ENCODE measurements at places on chromosomes 1 and 21. TPM values are rescaled to one million over a fixed set of nuclear protein-coding genes. Genes with fewer than 3 reads are reported as not detected.

DNA sequence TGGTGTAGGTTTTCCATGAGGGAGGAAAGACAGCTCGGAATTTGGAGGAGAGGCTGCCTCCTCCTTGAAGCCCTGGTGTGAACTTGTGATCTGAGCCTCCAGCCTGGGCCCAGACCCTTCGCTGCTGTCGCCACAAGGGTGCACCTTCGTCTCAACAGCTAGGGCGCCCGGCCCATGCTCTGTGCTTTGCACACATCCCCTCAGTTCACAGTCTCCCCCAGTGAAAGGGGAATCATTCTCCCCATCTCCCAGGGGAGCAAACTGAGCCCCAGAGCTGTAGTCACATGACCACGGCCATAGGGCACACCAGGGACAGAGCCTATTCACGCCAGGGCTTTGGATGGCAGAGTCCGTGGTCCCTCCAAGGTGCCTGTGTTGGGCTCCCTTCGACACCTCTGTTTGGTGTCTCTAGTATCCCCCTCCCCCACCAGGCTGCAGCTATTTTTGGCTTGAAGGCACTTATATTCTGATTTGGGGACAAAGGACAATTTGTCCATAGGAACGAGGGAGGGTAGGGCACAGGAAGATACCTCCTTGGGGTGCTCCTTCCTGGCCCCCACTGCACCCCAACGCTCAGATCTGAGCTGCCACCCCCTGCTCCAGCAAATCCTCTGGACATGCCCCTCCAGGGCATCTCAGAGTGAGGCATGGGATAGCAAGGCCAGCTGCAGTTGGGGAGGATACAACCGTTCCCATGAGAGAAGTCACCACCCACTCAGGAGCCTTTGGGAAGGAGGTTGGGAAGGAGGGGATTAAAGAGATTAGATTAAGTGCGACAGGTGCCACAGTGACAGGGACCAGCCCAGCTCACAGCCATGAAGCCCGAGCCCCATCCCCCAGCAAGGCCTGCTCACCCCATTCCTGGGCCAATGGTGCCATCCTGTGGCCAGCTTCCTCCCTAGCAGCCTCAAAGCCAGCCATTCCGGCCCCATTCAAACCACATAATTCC, 15.7 kb downstream of the MATN1 start:
- peak overlapping the region; percentile 20 for H3K4me3 ChIP-seq
- no peak overlapping the region for H3K27ac ChIP-seq
- no peaks in the 10 kb centered on the region for H3K36me3 ChIP-seq
- no peaks in the 10 kb centered on the region for H3K27me3 ChIP-seq
- peak; percentile 93 for DNase-seq
- H3K4me1 ChIP-seq = peaks cover 25% of the 10 kb centered on the region

DNA sequence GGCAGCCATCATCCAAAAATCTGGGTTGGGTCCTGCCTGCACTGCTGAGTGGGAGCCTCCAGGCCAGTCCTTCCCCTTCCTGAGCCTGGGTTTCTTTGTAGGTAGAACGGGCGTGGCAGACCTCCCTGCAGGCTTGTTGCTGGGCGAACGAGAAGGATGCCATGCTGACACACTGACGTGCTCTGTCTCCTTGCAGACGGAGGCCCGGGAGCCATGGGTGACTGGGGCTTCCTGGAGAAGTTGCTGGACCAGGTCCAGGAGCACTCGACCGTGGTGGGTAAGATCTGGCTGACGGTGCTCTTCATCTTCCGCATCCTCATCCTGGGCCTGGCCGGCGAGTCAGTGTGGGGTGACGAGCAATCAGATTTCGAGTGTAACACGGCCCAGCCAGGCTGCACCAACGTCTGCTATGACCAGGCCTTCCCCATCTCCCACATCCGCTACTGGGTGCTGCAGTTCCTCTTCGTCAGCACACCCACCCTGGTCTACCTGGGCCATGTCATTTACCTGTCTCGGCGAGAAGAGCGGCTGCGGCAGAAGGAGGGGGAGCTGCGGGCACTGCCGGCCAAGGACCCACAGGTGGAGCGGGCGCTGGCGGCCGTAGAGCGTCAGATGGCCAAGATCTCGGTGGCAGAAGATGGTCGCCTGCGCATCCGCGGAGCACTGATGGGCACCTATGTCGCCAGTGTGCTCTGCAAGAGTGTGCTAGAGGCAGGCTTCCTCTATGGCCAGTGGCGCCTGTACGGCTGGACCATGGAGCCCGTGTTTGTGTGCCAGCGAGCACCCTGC, 1.4 kb downstream of the GJA4 start:
- DNase-seq = peak; percentile 39
- H3K27me3 ChIP-seq = no peaks in the 10 kb centered on the region

DNA sequence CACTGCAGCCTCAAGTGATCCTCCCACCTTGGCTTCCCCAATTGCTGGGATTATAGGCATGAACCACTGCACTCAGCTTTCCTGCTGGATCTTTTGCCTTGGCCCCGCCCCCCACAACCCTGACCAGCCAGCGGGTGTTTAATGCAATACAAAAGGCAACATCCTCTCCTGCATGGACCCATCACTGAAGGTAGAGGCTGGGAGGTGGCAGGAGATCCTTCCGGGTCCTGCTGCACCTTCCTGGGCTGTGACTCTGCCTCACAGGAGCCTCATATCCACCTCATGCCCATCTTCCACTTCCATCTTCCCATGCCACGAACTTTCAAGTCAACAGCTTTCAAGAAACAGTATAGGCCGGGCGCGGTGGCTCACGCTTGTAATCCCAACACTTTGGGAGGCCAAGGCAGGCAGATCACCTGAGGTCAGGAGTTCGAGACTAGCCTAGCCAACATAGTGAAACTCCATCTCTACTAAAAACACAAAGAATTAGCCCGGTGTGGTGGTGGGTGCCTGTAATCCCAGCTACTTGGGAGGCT, 11.7 kb upstream of the WNT9A start:
- H3K27me3 ChIP-seq = no peaks in the 10 kb centered on the region
- H3K36me3 ChIP-seq = no peaks in the 10 kb centered on the region
- DNase-seq = no peak
- H3K4me1 ChIP-seq = no peaks in the 10 kb centered on the region
- H3K27ac ChIP-seq = no peak overlapping the region

GRCh38 chr1:992362-992761, 7.5 kb downstream of the HES4 start:
- no peak overlapping the region for H3K27ac ChIP-seq
- no peak overlapping the region for H3K4me3 ChIP-seq
- H3K36me3 ChIP-seq = no peaks in the 10 kb centered on the region
- H3K27me3 ChIP-seq = no peaks in the 10 kb centered on the region

ZMYM1 gene
- total RNA-seq = 40.8 TPM

DNA sequence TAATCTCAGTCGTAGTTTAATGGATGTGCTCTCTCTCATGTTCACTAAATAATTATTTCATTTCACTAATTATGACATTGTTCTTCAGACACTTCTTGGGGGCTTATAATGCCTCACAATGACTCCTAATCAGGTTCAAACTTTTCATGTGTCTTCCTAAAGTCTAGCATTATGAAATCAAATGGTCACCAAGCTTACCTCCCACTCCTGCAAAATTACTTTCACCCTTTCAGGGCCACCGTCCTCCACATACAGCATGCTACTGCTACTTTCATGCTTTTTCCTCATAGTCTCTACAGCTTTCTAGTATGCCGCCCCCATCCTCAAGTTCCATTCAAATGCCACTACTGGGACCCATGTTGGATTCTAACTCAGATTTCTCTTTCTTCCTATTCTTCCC, 59.8 kb upstream of the C1orf53 start:
- no peaks in the 10 kb centered on the region for H3K27me3 ChIP-seq
- no peak for DNase-seq
- H3K4me1 ChIP-seq = no peaks in the 10 kb centered on the region
- H3K27ac ChIP-seq = no peak overlapping the region

GSTM5 gene
- total RNA-seq = not detected

RGS13 gene
- total RNA-seq = 176 TPM

GRCh38 chr1:162397039-162397448, 14.9 kb downstream of the SH2D1B start:
- no peak overlapping the region for H3K27ac ChIP-seq
- H3K36me3 ChIP-seq = no peaks in the 10 kb centered on the region
- no peaks in the 10 kb centered on the region for H3K27me3 ChIP-seq
- H3K4me1 ChIP-seq = peaks cover 7% of the 10 kb centered on the region

DNA sequence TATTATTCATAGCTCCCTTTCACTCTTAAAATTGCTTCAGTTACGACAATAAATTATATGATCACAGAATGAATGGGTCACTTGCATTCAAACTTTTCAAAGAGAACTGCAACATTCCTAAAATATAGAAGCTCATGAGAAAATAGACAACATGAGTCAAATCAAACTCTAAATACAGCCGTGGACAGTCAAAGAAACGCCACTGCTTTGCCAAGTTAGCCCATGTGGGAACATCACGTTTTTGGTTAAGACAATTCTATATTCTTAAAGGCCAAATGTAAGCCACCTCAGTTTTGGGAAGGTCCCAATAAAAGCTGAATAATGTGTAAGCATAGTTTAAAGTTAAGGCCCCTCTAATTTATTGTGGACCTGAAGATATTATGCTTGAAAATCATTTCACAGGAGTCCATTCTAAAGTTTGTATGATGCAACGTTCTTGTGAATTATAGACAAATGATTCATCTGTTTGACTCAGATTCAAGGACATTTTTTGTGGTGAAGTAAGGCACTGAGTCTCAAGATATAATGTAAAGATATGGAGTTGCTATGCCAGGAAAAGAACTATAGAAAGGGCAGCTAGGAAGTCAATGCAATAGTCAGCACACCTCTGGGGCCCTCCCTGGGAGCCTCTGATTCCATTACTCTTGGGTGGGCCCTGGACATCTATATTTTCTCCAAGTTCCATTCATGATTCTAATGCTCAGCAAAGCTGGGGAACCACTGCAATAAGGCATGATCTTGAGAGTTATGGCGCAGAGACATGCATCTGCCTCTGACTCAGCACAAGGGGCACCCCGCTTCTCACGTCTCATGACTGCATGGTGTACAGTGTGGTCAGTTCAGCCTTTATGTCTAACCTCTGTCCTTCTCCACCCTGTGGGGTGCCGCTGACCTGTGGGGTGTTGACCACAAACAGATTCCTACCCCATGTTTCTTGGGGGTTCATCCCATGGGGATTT, 33.9 kb downstream of the ETS2 start:
- no peak overlapping the region for H3K4me3 ChIP-seq
- H3K27me3 ChIP-seq = no peaks in the 10 kb centered on the region
- no peaks in the 10 kb centered on the region for H3K36me3 ChIP-seq
- H3K4me1 ChIP-seq = peaks cover 9% of the 10 kb centered on the region
- DNase-seq = no peak

GRCh38 chr1:192907545-192908243, 98.9 kb downstream of the RGS2 start:
- H3K4me1 ChIP-seq = no peaks in the 10 kb centered on the region
- no peak for DNase-seq
- no peaks in the 10 kb centered on the region for H3K36me3 ChIP-seq

APOBEC4 gene
- not detected for total RNA-seq

DNA sequence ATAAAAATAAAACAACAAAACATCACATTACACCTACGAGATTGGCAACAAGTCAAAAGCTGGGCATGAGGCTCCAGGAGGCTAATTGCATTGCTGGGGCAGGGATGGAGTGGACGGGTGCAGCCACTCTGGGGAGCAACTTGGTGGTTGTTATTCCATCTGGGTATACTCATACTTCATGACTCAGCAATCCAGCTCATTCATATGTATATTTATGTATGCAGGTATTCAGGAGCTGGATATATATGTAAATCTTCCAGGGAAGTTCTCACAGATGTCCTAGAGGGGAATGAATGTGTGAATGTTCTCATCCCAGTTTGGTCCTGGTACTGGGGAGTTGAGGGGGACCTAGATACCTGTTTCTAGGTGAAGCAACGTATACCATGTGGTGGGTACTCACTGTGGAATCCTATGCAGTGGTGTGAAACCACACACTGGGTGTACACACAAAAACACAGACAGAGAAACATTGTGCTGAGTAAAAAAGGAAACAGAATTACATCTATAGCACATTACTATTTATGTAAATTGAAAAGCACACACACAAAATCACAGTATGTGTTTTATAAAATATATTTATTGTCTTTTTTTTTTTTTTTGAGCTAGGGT, 79.7 kb upstream of the RAB4A start:
- H3K36me3 ChIP-seq = no peaks in the 10 kb centered on the region
- no peak for DNase-seq

CXADR gene
- total RNA-seq = not detected

TNFRSF1B gene
- total RNA-seq = not detected

S100B gene
- not detected for total RNA-seq

DNA sequence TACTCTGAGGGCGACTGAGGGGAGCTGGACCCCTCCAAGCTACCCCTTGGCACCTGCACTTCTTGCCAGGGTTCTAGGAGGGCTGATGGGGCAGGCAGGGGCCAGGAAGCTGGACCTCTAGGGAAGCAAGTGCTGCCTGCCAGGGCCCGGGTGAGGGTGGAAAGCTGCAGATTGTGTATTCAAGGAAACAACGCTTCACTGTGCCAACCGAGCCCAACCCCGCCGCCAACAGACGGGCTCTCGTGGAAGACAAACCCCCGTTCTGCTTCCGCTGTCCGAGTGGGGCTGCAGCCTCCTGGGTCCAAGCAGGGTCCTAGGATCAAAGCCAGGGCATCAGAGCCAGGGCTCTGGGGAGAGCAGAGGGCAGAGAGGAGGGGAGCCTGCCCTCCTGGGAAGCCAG, 3.2 kb downstream of the EFHD2 start:
- no peak for DNase-seq
- H3K4me1 ChIP-seq = peaks cover 21% of the 10 kb centered on the region

DNA sequence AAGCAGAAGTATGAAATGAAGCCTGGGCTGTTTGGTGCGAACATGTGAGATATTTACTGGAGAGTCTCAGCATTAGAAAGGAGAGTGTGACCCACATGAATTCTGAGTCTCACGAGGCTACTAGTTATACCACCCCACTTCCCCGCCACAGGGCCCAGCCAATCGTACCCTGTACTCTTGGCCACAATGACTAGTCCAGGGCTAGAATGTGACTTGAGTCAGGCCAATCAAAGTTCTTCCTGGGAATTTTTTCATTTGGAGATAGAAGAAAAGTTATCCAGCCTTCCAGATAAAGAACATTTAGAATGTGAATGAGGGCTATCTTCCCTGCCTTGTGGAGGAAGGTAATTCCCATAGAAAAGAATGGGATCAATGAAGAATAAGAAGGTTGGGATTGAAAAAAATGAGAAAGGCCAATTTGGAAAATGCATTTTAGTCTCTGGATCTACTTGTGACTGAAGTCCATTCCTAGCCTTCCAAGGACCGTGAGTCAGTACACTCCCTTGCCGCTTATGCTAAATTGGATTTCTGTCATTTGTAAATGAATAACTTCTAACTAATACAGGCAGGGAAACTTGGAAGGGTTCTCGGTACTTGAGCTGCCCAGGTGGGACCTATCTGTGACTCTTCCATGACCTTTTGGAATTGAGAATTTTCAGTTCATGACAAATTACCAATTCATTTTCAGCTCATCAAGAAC, 12.3 kb upstream of the RIMKLA start:
- no peaks in the 10 kb centered on the region for H3K27me3 ChIP-seq
- no peak overlapping the region for H3K4me3 ChIP-seq
- no peak for DNase-seq
- H3K27ac ChIP-seq = no peak overlapping the region
- H3K4me1 ChIP-seq = no peaks in the 10 kb centered on the region

- DNase-seq = no peak
- H3K27ac ChIP-seq = no peak overlapping the region
- H3K4me1 ChIP-seq = no peaks in the 10 kb centered on the region
- H3K27me3 ChIP-seq = no peaks in the 10 kb centered on the region
- peaks cover 15% of the 10 kb centered on the region for H3K36me3 ChIP-seq
- no peak overlapping the region for H3K4me3 ChIP-seq
Measured at GRCh38 chr21:33455686-33456446, 23.9 kb downstream of the TMEM50B start.
